Fibroblast of skin of right quadriceps (primary cell): ENCODE measurements at places on chromosomes 12 and 14.

DNA sequence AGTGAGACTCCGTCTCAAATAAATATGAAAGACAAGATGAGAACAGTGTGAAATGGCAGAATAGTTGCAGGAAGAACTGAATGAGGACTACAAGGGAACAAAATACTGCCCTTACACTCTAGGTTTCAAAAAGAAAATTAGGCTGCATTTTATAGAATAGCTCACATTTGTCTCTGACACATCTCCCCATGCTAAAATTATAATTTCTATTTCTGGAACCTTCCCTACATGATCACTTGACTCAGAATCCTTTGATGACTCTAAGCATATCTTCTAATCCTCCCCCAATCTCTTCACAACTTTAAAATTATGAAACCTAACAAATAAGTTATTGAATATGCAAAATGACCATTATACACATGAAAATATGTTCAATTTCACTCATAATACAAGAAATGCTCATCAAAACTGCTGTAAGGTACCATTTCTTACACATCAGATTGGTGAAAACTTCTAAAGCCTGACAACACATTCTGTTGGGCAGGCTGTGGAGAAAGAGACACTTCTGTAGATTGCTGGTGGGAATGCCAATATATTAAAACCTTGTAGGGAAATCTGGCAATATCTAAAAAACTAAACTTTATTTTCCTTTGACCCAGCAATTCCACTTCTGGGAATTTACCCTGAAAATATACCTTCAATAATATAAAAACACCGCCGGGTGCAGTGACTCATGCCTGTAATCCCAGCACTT, 4.3 kb upstream of the HIGD1C start:
- DNase-seq = no peak

- DNase-seq = no peak
These were observed 253.9 kb upstream of the MDGA2 start for GRCh38 chr14:47929334-47929733.

DNA sequence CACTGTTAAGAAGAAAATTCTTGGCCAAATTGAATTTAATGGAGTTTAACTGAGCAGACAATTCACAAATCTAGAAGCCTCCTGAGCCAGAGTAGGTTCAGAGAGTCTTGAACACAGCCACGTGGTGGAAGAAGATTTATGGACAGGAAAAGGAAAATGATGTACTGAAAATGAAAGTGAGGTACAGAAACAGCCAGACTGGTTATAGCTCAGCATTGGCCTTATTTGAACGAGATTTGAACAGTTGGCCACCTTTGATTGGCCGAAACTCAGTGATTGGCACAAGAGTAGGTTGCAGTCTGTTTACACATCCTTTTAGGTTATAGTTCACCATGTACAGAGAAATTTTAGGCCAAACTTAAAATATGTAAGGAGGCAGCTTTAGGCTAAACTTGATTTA, 9.9 kb downstream of the OAS2 start:
- no peak for DNase-seq

DNA sequence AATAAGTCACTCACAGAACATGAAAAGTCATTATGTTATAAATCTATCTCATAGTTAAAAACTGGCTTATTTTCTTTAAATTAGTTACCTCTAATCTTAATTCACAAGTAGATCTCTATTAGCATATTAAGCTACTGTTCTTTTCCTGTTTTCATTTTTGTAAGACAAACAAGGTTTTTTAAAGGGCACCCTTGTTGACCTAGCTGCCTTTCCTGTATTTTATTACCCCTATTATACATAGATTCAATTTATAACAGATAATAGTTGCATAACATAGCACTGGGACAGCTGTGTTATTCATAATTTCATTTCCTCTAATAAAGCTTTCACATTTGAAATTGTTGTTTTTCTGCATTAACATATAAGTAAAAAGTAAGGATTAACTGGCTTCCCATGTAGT, 1500.7 kb upstream of the FLRT2 start:
- no peak for DNase-seq

DNA sequence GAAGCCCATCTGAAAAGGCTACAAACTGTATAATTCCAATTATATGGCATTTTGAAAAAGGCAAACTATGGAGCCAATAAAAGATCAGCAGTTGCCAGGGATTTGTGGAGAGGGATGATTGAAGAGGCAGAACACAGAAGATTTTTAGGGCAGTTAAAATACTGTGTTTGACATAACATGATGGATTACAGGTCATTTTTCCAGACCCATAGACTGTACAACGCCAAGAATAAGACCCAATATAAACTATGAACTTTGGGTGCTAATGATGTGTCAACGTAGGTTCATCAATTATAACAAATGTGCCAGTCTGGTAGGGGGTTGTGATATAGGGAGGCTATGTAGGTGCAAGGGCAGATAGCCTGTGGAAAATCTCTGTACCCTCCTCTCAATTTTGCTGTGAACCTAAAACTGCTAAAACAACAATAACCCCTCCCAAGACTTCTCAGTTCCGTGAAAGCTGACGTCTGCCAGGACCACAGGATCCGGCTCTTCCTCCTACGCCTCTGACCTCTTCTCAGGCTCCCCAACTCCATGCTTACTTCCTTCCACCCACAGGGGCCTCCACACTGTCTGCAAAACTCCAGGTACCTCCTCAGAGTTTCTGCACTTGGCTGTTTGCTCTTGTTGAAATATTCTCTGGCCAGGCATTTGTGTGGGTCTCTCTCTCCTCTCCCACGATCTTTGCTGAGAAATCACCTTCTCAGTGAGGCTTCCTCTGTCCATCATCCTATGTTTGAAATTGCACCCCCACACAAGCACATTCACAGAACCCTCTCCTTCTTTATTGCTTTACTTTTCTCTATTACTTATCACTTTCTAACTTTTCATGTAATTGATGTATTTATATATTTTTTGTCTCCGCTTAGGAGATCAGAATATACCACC, 131.4 kb downstream of the BBS10 start:
- DNase-seq = no peak

- DNase-seq = peak; percentile 93
These were observed 36.5 kb upstream of the DYNC1H1 start for GRCh38 chr14:101927859-101928258.

GRCh38 chr12:108000111-108000510, 129.0 kb upstream of the WSCD2 start:
- DNase-seq = no peak

GRCh38 chr14:92922883-92923743, at the start of gene CHGA:
Gene CHGA, plus strand, starts transcription at chr14:92923150. Its CDS starts 210 bp downstream, at chr14:92923360.
- peak; percentile 46 for DNase-seq

DNA sequence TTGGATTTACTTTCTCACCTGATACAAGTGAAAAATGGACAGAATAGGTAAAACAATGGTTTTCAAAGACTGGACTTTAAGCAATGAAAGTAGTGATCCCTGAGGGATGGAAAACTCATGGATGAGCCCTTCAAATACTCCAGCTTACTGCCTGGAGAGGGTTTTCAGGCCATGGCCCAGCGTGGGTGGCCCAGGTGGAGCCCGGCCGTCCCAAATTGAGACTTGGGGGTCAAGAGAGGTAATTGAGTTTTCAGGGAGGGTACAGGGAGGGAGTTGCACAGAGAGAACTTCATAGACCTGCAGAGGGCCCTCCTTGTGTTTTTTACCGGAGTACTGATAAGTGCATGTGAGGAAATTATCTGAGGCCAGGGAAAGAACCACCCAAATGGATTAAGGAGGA, 37.2 kb downstream of the RAN start:
- no peak for DNase-seq

DNA sequence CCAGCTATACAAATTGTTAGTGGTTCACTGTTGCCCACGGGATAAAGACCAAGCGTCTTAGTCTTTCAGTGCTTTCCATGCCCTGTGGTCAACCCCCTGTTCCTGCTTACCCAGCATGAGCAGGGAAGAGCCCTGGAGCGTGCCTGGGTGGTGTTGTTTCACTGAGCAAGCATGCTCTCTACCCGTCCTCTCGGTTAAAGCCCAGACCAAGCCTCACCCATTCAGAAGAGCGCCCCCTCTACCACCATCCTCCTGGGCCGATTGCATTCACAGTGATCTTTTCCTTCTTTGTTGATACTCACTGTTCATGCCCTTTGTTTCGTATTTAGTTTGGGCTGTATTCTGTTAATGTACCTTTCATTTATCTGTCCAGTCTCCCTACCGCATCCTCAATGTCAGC, 25.1 kb downstream of the DYRK4 start:
- DNase-seq = no peak

DNA sequence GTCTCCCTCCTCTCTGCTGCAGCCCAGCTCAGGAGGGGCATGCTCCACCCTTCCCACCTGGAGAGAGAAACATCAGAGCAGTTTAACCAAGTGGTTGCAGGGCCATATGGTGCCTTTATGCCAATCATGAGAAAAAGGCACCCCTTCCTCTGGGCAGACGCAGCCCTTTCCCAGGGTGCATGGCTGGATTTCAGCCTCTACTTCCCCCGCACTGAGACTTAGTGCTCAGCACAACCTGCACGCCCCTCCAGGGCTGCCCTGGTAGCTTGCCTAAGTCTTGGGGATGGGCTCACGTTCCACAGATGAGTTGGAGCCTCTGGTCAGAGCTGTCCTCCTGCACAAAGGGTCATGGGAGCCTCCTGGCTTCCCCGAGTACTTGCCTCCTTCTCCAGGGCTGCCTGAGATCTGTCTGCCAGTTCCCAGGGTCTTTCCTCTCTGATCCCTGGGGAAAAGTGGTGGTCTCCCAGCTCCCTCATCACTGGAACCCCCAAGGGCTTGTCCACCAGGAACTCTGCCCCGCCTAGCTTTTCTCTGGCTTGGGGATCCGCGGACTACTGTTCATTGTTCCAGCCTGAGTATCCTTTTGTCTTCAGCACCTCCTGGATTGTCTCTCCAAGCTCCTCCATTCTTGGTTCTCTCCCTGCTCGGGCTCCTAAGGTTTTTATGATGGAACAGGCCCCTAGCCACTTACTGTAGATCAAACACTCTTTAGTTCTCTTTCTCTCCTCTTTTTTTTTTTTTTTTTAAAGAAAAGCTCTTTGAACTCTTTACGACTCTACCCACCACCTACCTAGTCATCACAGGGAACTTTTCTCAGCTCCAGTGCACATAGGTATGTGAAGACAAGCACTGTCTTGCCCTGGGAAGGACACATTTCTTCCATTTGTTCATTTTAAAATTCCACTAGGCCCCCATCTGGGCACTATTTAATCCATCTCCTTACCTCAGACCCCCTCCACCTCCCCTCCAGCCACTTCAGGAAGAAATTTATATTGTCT, 6.1 kb upstream of the KRT74 start:
- DNase-seq = no peak
